ENCODE measurements at places on chromosomes 3 and 15.

DNA sequence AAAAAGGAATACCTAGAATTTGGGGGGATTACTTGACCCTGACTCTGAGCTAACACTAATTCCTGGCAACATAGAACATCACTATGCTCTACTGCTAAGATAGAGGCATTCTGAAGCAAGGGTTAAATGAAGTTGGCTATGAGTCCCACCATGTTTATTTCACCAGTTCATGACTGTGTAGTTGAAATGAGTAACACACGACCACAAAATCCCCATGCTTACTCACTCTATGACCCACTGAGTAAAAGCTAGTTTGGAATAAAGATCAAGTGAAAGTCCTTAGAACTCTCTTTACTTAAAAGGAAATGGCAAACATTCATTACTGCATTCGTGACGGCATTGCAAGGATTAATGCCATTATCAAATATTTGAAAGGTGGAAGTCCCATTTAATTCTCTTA, 47.4 kb downstream of the MRPL46 start:
- DNase-seq, result no peak

GRCh38 chr3:51711352-51712037, 4.6 kb downstream of the GRM2 start:
- peak; percentile 6 for DNase-seq

GRCh38 chr3:17908399-17909191, 166.2 kb upstream of the TBC1D5 start:
- DNase-seq, result no peak

DNA sequence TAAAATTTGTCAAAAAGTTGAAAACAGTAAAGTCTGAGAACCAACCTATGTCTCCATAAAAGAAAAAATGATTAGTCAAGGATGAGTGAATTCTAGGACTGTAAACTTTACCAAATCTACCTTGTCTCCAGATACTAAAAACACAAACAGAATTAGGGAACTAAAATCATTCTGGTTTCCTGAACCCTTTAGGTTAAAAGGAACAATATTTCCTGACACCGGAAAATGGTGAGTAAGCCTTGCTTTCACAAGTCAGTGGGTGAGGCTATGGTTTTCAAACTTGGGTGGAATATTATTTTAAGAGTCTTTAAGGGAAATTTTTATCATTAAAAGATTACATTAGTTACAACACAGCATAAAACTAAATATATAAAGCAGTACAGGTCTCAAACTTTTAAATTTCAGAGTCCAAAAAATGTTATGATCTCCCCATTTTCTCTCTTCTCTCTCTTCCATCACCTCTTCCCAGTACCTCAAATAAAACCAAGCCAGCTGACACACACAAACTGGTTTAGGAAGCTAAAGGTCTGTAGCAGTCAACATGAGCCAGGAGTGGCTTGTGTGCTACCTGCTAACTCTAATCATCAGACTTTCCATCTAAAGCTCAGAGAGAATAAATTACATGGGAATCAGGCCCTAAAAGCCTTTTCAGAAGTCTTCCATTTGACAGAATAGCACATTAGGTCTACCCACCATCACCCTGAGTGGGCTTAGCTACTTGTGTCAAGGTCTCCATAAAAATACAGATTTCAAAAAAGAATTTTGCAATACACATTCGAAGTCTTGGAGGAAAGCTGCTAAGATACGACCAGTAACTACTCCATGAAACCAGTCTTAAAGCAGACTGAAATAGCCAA, 2.2 kb downstream of the SLC12A6 start:
- no peak for DNase-seq

GRCh38 chr3:63933459-63933858, 21.3 kb upstream of the SCAANT1 start:
- no peak for DNase-seq

- peak; percentile 54 for DNase-seq
These were observed 227.8 kb upstream of the LYSMD4 start for GRCh38 chr15:99961011-99961441.

DNA sequence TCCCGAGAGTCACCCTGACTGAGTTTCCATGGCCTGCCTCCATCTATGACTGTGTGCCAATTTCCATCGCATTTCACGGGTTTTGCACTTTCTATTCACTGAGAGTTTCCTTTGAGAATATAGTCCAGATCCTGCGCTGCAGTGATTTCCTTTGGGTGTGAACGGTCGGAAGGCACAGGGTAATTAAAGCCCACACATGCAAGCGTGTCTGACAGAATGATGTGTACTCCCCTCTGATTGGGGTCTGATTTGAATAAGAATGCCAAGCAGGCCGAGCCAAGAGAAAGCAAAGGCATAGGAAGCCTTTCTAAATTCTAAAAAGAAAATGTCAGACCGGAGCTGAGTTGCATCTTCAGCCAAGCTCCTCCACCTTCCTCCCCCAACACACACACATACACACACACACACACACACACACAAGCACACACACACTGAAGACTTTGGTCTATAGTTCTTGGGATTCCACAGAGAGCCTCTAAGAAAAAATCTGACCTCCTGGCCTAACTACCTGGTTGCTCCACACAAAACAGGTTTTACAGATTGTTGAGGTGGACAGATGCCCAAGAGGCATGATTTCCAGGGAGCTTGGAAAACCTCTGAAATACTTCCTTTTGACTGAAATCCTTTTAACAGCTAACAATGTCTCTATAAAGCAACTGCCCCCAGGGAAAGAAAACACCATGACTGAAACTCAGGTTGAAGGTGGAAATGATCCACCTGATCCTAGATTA, 59.7 kb upstream of the LRRN1 start:
- no peak for DNase-seq

GRCh38 chr3:104281713-104282112, 1085.0 kb upstream of the ALCAM start:
- no peak for DNase-seq

- no peak for DNase-seq
These were observed 395.2 kb upstream of the TPM1 start for GRCh38 chr15:62647202-62647842.

GRCh38 chr3:148004331-148004730, 595.2 kb downstream of the ZIC1 start:
- DNase-seq, result no peak

GRCh38 chr3:99969136-99969535, 145.2 kb downstream of the FILIP1L start:
- no peak for DNase-seq

DNA sequence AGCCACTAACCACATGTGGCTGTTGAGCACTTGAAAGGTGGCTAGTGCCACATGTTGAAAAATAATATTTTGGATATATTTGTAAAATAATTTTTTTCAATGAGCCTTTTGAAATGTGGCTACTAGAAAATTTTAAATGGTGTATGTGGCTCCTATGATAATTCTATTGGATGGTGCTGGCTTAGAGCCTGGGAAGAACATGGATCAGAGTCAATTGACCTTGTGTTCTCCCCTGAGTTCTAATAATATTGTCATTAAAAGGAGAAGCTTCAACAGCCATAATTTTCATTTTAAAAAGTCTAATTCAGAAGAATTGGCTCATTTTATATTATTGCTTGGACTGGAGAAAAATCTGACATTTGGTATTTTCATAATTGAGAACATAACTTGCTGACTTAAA, 167.3 kb downstream of the LPP start:
- DNase-seq, result no peak

GRCh38 chr3:134713671-134714070, 62.8 kb upstream of the KY start:
- DNase-seq, result no peak

GRCh38 chr3:82520846-82521245, 759.4 kb upstream of the GBE1 start:
- DNase-seq, result no peak
